Natural killer cell treated with Interleukin-12 subunit alpha and Interleukin-12 subunit beta and Interleukin-15 and Interleukin-18, amount 100 ng/mL, for 72 hours (primary cell): ENCODE measurements at places on chromosomes 2 and 18. TPM values are rescaled to one million over a fixed set of nuclear protein-coding genes. Genes with fewer than 3 reads are reported as not detected.
A peak's percentile ranks its signal among the peaks of the same experiment; 100 is the strongest.

DNA sequence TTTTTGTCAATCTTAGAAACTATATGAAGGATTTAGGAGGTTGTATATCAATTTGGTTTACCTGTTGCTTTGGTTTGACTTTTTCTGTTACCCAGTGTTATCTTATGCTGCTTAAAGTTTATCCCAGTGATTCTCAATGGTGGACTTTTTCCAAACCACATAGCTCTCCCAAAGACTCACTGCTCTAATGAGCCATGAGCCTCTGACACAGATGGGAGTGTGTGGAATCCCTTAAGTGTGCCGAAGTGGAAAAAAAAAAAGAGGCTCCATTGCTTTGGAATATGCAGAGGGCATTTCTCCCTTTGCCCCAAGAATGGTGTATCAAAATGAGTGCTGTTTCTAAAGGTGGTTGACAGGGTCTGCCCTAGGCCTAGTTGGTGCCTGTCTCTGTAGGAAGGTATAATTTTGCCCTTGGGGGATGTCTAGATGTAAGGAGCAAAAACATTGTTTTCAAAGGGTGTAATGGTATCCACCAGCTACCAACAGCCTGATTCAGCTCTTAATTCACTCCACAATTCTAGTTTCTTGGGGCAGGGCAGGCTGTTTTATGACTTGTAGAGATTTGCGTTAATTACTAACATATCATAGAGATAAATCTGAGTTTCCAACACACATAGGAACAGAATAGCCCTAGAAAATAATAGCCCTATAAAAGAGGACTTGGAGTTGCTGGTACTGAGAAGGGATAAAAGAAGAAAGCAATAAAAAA lies 64.3 kb upstream of the CYP26B1 start:
- no peaks in the 10 kb centered on the region for H3K27me3 ChIP-seq
- H3K4me1 ChIP-seq, result no peaks in the 10 kb centered on the region
- H3K4me3 ChIP-seq, result no peak overlapping the region

DNA sequence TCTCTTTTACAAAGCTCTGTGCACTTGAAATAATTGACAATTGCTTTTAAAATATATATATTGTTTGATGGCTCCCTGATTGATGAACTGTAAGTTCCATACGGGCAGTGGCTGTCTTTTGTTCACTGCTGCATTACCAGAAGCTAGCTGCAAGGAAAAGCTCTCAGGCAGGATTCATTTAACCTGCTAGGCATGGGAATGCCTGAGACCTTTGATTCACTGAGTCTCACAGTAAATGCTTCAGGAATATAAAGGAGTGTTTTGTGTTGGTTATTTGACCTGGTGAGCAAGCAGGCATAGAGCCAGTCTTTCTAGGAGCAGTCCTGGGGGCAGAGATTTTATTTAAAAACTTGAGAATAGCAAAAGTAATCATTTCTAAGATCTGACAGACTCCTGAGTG lies 193.2 kb upstream of the ITGA4 start:
- H3K36me3 ChIP-seq, result peaks cover 13% of the 10 kb centered on the region
- no peak overlapping the region for H3K27ac ChIP-seq
- peaks cover 21% of the 10 kb centered on the region for H3K4me1 ChIP-seq
- no peak for DNase-seq

DNA sequence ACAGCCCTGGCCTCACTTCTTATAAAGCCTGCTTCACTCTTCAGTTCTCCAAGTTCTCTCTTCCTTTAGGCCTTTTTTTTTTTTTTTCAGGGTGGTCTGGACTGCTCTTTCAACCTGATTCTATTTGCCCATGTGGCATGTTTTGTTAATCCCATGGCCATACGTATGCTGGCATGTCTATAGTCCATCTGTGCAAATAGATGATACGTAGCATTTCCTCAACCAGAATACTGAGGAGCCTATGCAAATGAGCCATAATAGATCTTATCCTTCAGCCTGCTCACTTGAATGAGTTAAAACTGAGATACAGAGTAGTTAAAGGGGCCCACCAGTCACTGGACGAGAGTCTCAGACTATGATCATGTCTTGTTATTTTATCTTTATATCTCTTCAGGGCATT lies 265.2 kb upstream of the CXCR4 start:
- DNase-seq, result no peak
- H3K27me3 ChIP-seq, result no peaks in the 10 kb centered on the region
- peak overlapping the region; percentile 57 for H3K4me3 ChIP-seq
- H3K4me1 ChIP-seq, result peaks cover 39% of the 10 kb centered on the region

The ATG16L1 gene
- 39.5 TPM for total RNA-seq

DNA sequence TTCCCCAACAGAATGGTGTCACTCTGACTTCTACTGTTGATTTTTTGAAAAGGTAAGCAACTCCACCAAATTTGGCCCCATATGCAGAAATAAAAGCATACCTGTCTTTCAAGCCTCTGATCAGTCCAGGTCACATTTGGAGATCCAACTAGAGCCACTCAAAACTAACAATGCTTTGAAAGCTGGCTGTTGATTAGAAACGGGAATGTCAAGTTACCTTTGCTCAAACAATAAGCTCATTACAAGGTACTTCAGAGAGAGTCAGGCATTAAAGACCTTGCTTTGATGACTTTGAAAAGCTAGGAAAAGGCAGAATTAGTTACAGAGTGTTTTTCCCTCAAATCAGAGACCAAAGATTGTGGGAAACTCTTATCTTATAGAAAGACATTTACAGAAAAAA lies 4.8 kb upstream of the IHH start:
- peaks cover 3% of the 10 kb centered on the region for H3K4me1 ChIP-seq
- H3K27ac ChIP-seq, result no peak overlapping the region
- no peak overlapping the region for H3K4me3 ChIP-seq
- DNase-seq, result no peak

The NPPC gene
- total RNA-seq, result 4.2 TPM

DNA sequence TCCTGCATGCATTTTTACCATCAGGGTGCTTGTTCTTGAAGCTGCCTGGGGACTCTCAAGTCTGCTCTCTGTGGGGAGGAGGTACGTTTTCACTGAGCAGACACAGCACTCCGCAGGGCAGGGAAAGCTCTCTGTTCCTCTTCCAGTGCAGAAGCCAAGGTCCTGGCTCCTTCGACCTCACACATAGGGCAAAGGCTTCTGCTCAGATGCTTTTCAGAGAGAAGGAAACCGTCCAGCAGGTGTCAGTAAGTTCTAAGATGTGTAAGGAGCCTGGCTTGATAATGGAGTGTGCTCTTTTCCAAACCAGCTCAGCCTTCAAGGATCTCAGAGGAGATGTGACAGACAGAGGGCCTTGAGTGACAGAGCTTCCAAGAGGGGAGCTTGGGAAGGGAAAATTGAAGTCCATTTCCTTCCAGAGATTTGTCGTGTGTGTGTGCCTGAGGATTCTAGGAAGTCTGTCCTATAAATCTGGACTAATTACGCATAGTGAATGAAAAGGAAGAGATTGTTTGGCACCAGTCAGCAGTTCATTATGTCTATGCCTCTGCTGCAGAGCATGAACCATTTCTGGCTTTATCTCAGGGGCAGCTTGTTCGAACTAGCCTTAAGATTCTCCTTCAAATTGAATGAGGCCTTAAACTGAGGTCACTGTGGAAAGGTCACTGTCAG lies 67.3 kb upstream of the UPP2 start:
- no peaks in the 10 kb centered on the region for H3K4me1 ChIP-seq
- no peaks in the 10 kb centered on the region for H3K36me3 ChIP-seq
- peaks cover 12% of the 10 kb centered on the region for H3K27me3 ChIP-seq
- no peak for DNase-seq
- H3K27ac ChIP-seq, result no peak overlapping the region
- H3K4me3 ChIP-seq, result no peak overlapping the region

The ANKRD44 gene
- total RNA-seq, result 307 TPM

- no peaks in the 10 kb centered on the region for H3K27me3 ChIP-seq
- H3K27ac ChIP-seq, result no peak overlapping the region
- no peak overlapping the region for H3K4me3 ChIP-seq
- H3K36me3 ChIP-seq, result no peaks in the 10 kb centered on the region
These were observed 39.8 kb upstream of the CDKL4 start for GRCh38 chr2:39283561-39283960.

DNA sequence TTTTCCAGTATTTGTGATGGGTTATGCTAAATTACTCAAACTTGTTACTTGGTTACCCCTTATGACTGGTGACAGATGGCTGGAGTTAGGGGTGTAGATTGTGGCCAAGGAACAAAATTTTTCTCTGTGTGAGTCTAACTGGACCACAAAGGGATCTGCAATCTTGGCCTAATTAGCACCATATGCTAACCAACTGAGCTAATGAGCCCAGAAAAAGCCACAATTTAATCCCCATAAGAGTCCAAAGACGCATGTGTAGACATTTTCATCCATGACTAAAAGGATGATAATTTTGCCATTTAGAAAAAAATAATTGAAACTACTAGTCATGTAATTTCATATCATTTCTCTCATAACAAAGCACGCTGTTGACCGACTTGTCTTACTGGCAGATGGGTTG lies 151.2 kb downstream of the ABCA12 start:
- H3K4me3 ChIP-seq, result no peak overlapping the region
- no peaks in the 10 kb centered on the region for H3K36me3 ChIP-seq
- H3K27ac ChIP-seq, result no peak overlapping the region

DNA sequence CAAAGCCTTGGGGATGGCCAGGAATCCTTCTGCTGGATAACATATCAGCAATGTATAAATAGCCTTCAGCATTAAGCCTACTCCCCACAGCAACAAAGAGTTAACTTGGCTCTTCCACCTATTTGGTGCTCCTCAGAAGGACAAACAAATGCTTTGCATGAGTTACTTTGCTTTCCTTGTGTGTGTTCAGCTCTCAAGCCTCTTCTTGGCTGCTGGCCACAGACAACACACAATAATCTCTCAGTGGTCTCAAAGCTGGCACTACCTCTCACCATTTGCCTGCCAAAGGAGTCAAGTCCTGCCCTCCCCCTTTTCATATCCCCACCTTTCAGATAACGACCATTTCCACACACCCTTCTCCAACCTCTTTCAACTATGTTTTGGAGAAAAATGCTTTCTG lies 17.5 kb downstream of the FTCDNL1 start:
- H3K36me3 ChIP-seq, result no peaks in the 10 kb centered on the region
- no peak overlapping the region for H3K27ac ChIP-seq
- H3K4me3 ChIP-seq, result no peak overlapping the region
- H3K27me3 ChIP-seq, result no peaks in the 10 kb centered on the region
- H3K4me1 ChIP-seq, result no peaks in the 10 kb centered on the region
- no peak for DNase-seq
